ENCODE measurements at places on chromosomes 6 and 20.
A peak's percentile ranks its signal among the peaks of the same experiment; 100 is the strongest.

DNA sequence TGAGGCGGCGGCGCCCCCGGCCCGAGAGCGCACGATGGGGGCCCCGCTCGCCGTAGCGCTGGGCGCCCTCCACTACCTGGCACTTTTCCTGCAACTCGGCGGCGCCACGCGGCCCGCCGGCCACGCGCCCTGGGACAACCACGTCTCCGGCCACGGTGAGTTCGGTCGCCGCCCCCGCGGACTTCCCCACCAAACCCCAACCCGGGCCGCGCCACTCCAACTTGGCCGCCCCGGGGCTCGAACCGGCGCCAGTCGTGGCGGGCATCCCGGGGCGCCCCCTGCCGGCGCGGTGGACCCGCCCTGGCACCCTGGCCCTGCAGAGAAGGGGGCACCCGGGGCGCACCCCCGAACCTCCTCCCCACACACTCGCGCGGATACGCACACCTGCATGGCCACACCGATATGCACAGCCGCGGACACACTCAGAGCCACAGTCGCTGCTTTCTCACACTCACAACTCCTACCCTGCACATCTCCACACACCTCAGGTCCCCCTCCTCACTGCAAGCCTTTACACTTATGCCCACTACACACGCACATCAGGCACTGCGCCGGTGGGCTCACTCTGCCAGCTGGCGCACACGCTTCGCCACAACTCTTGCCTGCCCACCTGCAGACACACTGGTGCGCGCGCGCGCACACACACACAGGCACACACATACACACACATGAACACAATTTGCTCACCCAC, 535 bp downstream of the VSTM2L start:
- DNase-seq: no peak

GRCh38 chr6:137473598-137473997, 20.6 kb downstream of the OLIG3 start:
- DNase-seq: no peak

DNA sequence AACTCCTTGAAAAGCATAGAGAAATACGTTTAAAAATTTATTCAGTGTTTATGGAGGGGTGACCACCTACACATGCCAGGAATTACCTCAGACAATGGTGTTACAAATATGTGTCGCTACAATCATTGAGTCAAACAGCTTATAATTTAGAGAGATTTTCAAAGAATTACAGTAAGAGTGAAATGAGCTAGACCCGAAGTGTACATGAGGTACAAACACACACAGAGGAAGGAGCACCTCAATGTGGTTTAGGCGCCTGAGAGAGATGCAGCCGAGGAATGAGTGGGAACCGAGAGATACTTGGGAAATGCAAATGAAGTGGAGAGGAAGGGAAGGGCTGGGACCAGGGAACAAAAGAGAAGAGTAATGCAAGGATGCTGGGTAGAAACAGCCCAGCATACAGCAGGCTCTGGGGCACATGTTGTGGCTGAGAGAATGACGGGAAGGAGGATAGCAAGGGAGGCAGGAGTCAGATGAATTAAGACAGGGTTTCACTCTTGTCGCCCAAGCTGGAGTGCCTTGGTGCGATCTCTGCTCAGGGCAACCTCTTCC, 15.5 kb downstream of the EEF1E1 start:
- no peak for DNase-seq

DNA sequence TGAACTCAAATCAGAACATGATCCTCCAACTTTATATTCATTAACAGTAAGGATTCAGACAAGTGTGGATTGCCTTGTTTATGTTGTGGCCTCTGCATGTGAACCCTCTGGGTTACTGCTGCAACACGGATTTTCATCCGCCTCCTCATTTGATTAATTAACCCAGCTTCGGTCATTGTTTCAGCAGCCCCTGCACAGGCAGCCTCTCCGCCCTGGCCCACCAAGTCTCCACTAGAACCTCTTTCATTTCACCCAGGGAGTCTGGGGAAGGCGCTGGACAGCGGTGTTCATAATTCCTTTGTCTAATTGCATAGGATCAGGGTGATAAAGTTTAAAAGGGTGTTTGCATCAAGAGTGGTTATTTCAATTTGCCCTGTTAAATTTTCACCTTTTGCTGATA, 15.7 kb downstream of the NKX2-2 start:
- DNase-seq: no peak

DNA sequence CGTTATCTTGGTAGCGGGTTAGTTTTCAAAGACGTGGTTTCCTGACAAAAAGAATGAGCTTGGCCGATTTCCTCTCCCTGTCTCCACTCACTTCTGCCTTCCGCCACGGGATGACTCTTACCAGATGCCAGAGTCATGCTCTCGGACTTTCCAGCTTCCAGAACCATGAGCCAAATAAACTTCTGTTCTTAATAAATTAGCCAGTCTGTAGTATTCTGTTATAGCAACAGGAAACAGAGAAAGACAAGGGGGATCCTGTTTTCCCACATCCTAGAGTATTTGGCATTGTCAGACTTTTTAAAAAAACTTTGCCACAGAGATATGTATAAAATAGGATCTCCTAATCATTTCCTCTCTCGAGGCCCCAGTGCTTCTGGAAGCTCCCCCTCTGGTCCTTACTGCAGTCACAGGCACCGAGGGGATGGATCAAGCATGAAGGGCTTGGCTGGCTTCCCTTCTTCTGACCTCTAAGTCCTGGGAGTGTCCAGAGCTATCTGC, 84.9 kb upstream of the NAA20 start:
- peak; percentile 82 for DNase-seq

DNA sequence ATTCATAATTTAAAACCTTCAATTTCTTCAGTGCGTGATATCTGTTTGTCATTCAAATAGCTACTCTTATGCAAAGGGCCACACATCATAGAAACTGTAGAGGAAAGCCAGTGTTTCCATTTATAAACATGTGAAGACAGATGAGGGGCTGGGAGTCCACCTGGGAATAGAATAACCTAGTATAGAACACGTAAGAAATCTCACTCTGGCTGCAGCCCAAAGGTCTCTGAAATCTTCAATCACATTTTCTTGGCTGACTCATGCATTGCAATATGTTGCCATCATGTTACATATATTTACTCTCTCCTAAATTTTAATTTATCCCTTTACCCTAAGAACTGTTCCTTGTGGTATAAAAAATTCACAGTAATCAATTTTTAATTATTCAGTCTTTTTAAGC, 123.2 kb downstream of the ELOVL4 start:
- peak; percentile 49 for DNase-seq

- no peak for DNase-seq
These were observed 234.4 kb downstream of the SIM1 start for GRCh38 chr6:100230115-100230952.
